ENCODE measurements at places on chromosomes 1 and 21.

- DNase-seq: no peak
Measured at GRCh38 chr1:219941179-219942118, 13.1 kb upstream of the SLC30A10 start.

DNA sequence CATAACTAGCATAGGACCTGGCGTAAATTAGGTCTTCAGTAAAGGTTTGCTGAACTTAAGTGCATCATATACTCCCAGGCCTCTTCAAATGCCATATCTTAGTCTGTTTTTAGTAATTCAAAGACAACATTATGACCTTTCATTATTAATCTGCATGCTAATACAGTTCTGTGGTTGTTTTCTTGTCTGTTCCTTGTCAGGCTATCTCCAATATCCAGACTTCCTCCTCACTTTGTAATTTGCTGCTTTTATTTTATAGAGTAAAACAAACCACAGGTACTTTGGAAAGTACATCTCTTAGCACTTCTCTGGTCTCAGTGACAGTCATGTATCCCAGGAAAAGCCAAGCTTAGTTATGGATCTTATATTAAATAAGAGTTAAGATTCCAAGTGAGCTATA, 65.1 kb upstream of the BMP8A start:
- no peak for DNase-seq

DNA sequence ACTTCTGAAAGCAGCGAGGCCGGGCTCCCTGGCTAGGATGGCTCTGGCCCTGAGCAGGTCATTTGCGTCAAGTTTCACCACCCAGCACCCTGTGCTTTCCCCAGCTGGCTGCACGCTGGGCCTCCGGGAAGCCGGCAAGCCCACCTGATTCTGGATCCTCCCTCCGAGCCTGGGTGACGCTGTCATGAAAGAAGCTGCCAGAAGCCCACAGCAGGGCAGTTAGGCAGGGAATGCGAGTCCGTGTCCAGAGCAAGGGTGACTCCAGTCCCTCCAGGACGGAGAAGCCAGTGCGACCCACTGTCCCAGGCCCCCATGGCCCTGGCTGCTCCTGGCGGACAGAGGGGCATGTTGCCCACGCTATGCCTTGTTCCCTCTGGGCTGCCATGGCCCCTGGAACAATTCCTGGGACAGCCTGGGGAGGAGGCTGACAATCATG, 44.4 kb upstream of the PCBP3 start:
- no peak for DNase-seq

- DNase-seq: no peak
Measured at GRCh38 chr1:35657851-35658250, 16.5 kb upstream of the PSMB2 start.

GRCh38 chr1:233327651-233328141, at the start of gene MAP3K21:
TSS of gene MAP3K21 (plus strand) at chr1:233327724. CDS start at chr1:233328029, 305 bp downstream.
- DNase-seq: no peak

DNA sequence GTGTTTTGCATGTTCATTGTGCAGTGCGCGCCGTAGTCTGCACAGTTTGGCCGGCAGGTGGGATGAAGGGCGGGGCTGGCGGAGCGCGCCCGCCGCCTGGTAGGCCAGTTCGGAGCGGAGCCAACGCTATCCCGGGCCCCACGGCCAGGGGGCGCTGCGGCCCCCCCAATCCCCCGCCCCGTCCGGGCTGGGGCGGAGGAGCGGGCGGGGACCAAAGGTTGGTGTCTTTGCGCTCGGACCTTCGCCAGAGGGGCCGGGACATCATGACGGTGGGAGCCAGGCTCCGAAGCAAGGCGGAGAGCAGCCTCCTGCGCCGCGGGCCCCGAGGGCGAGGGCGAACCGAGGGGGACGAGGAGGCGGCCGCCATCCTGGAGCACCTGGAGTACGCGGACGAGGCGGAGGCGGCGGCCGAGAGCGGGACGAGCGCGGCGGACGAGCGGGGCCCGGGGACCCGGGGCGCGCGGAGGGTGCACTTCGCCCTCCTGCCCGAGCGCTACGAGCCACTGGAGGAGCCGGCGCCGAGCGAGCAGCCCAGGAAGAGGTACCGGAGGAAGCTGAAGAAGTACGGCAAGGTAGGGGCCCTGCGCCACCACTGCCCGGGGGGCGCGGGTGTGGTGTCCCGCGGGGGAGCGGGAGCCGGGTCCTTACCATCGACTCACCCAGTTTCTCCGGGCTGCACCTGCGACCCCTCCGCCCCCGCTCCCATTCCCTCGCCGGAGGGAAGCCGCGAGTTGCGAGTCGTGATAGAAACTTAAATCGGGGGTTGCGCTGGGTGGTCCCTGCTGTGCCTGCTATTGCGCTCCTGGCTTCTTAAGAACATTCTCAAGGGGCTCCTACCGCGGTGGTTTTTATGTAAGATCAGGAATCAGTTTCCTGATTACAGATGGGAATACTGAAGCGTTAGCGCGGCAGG, at the start of gene C1orf115:
Gene C1orf115 (plus strand): TSS at position 224 of the 913 bp plus-strand sequence. CDS start 40 bp downstream, at position 264.
- peak; percentile 58 for DNase-seq

GRCh38 chr1:167330601-167331293, 110.1 kb downstream of the POU2F1 start:
- no peak for DNase-seq

DNA sequence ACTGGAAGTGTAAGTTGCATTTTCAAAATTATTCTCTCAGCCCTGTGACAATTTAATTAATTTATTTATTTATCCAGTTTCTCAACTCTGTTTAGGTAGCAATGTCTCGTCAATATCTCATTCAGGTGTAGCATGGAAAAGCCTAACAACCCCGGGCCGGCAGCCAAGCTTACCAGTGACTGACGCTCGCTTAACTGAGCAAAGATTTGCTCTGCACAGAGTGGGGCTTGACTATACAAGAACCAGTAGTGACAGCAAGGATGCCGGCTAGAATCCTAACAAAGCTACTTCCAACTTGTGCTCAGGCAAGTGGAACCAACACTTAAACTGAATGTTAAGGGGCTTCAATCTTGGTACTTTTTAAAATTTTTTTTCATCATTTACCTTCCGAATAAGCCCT, 80.9 kb upstream of the ESRRG start:
- no peak for DNase-seq

- no peak for DNase-seq
Measured at GRCh38 chr1:244639561-244639960, 13.4 kb upstream of the DESI2 start.

- DNase-seq: no peak
Measured at GRCh38 chr21:37350472-37350871, 16.1 kb upstream of the DYRK1A start.

DNA sequence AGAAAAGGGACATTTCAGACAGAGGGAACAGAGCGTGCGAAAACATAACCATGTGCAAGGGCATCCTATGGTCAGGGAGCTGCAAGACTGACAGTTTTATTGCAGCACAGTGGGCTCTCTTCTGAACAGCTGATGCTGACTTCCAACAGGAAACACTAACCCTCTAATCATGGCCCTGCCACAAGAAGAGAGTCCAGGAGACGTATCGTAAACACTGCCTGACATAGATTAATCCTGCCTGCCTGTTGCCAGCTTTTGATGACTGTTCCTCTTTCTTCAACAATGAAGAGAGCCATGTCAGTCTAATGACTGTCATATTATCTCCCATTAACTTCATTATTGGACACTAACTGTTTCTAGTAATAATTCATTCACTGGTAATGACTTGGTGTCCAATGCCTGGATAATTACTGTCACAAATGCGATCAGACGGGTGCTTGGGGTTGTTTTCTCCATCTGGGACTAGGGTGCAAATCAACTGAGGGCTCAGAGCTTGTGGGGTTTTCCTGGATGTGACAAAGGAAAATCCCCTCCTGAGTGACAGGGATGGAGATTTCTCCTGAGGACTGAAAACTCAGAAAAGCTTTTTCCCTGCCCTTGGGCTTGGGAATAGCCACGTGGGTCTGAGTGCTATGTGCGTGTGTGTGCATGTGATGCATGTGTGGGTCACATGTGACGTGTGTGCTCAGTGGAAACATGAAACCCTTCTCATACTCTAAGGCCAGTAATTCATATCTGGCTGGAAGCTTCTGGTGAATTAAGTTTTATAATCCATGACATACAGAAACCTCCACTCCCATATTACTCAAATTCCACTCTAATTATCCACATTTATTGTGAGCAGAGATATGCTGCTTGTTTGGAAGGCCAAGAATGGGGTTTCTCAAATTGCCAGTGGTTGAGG, 144.0 kb upstream of the PLXNA2 start:
- DNase-seq: no peak

- DNase-seq: no peak
Measured at GRCh38 chr1:154290921-154291320, 18.5 kb downstream of the HAX1 start.

- DNase-seq: no peak
Measured at GRCh38 chr1:31127266-31127665, 61.7 kb upstream of the PUM1 start.

DNA sequence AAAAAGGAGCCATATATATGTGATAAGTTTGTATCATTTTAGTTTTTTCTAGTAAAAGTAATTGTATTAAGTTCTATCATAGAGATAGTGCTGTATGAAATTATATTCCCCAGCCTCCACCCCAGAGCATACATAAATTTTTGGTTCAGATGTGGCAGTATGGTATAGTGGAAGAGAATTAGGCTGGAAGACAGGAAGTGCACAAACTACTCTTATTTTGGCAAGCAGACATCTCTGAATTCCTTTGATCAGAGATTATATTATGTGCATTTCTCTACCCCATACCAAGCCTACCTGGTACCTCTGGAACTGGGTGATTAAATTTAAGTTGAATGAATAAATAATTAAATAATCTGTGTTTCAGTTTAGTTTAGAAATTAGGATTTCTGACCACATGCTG, 55.9 kb downstream of the FNBP1L start:
- DNase-seq: no peak

- DNase-seq: no peak
Measured at GRCh38 chr1:233364026-233364425, 36.5 kb downstream of the MAP3K21 start.

DNA sequence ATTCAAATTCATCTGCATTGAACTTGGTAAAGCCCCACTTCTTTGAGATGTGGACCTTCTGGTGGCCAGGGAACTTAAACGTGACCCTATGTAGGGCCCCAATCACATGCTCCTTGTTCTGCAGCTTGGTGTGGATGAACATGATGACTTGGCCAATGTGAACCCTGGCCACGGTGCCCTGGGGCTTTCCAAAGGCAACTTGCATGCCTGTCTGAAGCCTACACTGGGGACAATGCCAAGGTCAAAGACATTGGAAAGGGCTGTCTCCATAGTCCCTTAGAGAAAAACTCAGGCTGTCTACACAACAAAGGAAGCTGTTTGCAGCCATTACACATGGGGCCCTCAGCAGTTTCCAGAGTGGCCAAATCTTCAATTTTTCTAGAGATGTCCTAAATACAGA, 8.9 kb upstream of the VPS13D start:
- no peak for DNase-seq

- DNase-seq: no peak
Measured at GRCh38 chr1:28265577-28265976, 6.3 kb downstream of the SESN2 start.

DNA sequence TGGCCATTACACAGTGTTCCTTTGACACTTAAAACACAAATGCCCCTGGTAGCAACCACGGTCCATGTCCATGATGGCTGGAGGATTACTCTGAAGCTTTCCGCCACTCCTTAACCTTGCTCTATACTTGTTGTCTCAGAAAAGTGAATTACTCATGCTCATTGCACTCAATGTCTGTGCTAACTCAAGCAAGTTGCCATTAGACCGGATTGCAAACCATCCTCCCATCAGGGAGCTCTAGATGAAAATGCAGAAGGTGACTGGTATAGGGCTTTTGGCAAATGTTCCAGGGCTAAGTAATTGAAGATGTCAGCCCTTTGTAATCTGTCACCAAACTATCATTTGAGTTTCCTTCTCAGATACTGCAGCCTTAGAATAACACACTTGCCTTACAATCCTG, 1288.3 kb upstream of the B3GALT2 start:
- DNase-seq: no peak

DNA sequence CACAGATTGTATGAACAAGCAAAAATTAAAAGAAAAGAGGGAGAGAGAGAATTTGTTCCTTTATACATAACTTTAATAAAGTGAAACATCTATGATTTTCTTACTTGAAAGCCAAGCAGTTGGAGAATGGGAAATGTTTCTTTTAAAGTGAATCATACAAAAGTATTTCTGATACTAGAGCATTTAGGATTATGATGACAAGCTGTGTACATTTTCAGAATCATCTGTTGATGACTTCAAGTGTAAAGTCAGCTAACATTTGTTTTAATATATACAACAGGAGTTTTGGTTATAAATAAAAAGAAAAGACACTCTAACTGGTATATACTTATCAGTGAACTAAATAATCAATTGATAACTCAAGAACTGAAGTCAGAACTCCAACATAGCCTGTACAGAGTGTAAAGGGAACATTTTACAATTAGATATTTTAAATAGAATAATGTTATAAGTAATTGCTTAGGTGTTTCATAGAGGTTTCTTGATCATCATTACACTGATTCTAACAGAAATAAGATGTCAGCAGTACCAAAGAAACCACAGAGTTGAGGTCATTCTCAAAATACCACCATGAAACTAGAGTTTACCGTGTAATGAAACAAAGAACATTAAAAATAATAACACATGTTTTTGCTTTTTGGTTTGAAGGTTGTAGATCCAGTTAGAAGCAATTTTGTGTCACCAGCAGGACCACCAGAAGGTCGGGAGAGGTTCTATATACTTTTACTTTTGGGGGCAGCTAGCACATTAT, 103.4 kb downstream of the COL24A1 start:
- no peak for DNase-seq

GRCh38 chr1:118894836-118895235, 93.3 kb downstream of the TBX15 start:
- no peak for DNase-seq

GRCh38 chr1:195831789-195832188, 776.5 kb downstream of the KCNT2 start:
- DNase-seq: no peak

DNA sequence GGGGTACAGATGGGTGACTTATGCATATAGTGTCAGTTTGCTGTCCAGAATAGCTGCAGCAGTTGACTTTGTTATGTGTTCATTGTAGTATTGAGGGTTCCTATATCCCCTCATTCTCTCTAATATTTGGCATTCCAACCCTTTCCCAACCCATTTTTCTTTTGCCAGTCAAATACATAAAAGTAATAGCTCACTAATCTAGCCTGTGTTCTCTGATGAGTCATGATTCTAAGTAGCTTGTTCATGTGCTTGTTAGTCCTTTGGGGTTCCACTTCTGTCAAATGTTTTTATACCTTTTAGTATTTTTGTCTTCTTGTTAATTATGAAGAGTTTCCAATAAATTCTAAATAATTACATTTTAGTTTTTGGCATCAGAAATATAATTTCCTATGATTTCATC, 99.2 kb upstream of the MROH9 start:
- no peak for DNase-seq
